Islet precursor cell (in vitro differentiated cells): ENCODE measurements at places on chromosomes 4 and X.

DNA sequence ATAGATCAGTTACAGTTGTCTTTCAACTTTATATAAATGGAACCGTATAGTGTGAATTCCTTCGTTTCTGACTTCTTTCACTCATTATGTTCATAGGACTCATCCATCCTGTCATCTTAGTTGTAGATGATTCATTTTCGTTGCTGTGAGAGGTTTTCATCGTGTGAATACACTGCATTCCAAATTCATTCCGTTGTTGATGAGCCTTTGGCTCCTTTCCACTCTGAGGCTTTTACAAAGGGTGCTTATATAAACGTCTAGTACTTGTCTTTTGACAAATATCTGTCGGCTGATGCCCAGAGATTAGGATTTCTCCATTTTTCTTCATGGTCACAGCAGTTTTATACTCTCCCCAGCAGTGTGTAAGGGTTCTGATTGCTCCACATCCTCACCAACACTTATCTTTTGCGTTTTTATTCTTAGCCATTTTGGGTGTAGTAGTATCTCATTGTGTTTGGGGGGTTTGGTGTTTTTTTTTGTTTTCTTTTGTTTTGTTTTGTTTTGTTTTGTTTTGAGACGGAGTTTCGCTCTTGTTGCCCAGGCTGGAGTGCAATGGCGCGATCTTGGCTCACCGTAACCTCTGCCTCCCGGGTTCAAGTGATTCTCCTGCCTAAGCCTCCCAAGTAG is 48.6 kb downstream of the LRP2BP start:
- DNase-seq = no peak

DNA sequence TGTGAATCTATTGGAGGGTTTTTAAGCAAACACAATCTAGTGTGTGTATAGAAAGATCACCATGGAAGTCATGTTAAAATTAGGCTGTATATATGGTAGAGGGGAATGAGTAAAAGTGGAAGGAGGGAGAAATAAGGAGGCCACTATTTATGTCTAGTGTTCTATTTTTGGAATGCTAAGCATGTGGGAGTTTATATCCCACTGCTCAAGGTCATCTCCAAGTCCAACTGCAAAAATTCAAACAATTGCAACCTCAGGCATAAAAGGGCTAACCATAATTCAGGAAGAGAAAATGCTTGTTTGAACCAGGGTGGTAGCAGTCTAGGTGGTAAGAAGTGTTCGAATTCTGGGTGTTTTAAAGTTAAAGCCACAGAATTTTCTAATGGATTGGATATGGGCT is 39.2 kb downstream of the SERPINA7 start:
- DNase-seq = no peak

DNA sequence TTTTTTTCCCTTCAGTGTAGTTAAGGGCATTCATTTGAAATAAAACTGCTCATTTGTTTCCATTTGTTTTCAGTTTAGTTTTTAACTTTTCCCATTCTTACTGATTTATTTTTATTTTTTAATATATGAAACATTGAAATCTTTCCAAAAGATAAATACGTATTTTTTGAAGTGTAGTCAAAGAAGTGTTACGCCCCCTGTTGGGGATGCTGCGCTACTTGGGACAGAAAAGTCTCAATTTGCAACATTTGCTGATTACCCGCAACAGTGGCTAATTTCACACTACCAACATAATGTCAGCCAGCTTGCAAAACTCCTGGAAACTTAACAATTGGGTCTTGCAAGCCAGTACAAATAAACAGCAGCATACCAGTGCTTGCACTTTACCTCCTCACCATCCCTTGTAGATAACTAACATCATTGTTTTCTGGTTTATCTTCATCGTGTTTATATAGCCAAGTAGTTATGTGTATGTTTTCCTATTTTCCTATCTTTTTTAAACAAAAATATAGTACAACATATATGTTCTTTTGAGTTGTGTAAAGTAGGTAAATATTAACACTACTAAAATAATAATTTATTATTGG is 158.6 kb downstream of the STPG2 start:
- no peak for DNase-seq

DNA sequence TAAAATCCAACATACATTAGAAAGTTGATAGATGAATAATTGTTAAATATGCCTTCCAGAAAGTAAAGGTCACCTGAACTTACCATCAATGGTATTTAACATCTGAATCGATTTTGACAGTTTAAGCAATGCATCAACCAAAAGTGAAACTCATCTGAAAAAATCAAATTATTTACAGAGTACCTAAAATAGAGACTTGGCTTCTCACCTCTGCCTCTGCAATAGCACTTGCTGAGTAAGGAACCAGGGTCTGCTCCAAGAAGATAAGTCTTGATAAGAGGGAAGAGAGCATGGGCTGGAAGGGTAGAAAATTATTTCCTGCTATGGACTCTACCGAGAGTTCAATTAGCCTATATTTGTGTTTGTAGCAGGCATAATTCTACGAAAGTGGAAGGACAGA is 868.3 kb downstream of the STIM2 start:
- DNase-seq = no peak

GRCh38 chr4:16006771-16007446 is 43.9 kb upstream of the FGFBP2 start:
- no peak for DNase-seq

DNA sequence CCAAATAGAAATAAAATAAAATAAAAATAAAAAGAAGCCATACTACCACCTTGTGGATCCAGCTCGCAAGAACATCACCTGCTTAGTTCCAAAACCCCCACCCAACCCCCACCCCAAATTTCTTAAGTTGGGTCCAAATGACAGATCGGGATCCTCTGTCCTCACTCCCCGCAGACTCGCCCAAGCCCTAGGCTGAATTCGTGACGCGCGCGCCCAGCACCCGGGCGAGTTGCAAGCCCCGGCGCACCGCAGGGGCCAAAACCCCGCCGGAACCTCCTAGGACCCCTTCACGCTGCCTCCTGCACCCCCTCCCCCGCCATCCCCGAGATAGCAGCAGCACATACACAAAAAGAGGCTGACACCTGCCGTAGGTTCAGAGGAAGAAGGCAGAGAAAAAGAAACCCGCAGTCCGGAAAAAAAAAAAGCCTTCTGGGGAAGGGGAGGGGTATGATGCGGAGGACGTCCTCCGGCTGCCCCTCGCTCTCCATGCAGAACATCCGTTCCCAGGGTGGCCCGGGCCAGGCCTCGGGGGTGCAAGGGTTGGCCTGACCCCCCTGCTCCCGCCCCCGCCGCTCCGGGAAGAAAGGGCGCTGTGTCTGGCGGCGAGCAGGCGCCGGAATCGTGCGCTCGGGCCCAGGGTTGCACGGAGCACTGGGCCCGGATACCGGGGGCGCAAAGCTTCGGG is 2.6 kb downstream of the NLGN4X start:
- peak; percentile 67 for DNase-seq

GRCh38 chrX:27591938-27592337 is 1.8 kb downstream of the DCAF8L2 start:
- no peak for DNase-seq

DNA sequence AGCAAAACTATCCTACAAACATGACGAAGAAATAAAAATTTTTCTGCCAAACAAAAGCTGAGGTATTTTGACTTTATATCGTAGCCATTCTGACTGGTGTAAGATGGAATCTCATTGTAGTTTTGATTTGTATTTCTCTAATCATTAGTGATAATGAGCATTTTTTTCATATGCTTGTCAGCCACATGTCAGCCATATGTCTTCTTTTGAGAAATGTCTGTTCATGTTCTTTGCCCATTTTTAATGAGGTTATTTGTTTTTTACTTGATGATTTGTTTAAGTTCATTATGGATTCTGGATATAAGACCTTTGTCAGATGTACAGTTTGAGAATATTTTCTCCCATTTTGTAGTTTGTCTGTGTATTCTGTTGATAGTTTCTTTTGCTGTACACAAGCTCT is 24.5 kb downstream of the F8A2 start:
- DNase-seq = no peak

GRCh38 chr4:107219681-107220080 is 183.6 kb upstream of the DKK2 start:
- no peak for DNase-seq

DNA sequence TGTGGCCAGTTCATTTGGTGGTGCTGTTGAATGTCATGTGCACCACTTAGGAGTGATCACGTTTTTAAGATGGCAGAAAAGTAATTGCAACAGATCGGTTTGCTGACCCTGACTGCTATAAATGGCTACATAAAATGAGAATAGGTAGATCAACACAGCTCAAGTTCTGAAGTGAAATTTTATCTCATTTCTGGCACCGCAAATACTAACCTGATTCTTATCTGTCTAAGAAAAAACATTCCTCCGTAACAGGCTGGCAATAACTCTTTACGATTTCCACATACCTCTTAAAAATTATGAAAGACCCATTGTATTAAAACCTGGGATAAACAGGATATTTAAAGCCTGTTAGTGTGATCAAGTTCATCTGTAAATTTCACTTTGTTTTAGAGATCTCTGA is 387.5 kb downstream of the PDGFC start:
- DNase-seq = no peak

GRCh38 chr4:95318483-95318882 is 230.3 kb downstream of the UNC5C start:
- peak; percentile 73 for DNase-seq

- no peak for DNase-seq
Observed at GRCh38 chr4:139314047-139314800, 11.9 kb upstream of the NDUFC1 start.

DNA sequence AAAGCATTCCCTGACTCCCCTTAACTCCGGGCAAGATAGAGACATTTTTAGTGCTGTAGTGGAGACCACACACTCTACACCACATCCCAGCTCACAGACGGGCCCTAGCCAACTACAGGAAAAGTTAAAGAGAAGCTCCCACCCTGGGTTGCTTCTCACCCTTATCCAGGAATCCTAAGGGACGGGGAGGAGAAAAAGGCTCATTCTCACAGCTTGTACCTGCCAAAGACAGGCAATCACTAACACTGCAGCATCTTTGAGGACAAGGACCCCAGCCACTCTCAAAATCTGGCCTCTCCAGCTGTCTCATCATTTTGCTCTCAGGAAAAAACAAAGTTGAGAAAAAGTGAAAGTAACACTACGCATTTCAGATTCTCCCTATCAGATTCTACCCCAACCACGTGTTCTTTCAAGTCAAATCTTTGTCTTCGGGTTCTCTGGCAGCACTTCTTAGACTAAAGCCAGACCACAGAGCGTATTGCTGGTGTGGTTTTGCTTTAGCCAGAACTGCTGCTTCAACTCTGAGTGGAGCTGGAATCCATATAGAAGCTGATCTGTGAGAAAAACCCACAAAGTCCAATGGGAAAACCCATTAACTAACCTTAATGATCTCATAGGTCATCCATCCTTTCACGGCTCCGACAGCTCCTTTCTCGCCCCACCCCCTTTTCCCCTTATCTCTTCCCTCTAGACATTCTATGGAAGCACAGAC is 605.9 kb upstream of the DIPK2B start:
- DNase-seq = peak; percentile 84

GRCh38 chr4:101584306-101584705 is 206.2 kb upstream of the BANK1 start:
- DNase-seq = no peak

- DNase-seq = no peak
Observed at GRCh38 chr4:14321723-14322122, 680.6 kb upstream of the CPEB2 start.

DNA sequence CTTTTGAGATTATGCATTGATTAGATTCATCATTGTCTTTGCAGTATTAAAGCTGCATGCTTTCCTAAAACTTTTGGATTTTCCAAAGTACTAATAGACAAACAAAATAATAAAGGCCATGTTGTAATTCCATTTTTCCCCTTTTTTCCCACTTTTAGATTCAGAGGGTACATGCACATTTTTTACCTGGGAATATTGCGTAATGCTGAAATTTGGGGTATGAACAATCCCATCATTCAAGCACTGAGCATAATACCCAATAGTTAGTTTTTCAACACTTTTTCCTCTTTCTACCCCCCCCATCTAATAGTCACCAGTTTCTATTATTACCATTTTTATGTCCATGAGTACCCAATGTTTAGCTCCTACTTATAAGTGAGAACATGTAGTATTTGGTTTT is 1863.6 kb downstream of the STIM2 start:
- DNase-seq = no peak
